Mesothelial cell of epicardium (in vitro differentiated cells): ENCODE measurements at places on chromosomes 6 and 20.

- no peak for DNase-seq
Measured at GRCh38 chr6:148242180-148242579, 100.5 kb upstream of the SASH1 start.

DNA sequence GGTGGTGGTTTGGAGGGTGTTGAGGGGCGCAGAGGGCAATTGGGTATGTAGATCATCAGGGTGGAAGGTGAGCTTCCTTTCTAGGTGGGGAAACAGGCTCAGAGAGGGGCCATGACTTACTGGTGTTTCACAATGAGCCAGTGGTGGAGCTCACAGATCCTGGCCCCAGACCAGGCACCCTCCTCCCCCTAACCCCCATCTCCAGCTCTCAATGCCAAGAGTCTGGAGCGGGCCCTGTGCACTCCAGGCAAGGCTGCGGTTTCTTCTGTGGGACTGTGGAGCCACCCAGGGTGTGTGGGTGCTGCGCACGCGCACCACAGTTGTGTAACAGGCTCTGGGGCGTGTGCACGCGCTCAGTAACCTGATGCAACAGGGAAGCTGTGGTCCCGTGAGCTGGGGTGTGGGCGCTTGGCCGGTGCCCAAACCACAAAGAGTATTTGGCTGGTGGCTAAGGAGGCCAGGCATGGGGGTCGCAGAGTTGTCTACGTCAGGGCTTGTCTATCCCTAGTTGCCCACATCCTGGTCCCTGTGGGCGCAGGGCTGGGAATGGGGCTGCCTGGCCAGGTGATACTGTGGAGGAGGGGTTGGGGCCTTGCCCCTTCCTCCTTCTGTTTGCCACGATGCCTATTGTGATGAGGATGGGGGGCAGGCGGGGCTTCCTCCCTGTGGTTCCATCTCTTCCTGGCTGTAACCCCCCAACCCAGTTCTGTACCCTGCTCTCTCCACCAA lies 37.5 kb upstream of the MRPS18A start:
- no peak for DNase-seq

DNA sequence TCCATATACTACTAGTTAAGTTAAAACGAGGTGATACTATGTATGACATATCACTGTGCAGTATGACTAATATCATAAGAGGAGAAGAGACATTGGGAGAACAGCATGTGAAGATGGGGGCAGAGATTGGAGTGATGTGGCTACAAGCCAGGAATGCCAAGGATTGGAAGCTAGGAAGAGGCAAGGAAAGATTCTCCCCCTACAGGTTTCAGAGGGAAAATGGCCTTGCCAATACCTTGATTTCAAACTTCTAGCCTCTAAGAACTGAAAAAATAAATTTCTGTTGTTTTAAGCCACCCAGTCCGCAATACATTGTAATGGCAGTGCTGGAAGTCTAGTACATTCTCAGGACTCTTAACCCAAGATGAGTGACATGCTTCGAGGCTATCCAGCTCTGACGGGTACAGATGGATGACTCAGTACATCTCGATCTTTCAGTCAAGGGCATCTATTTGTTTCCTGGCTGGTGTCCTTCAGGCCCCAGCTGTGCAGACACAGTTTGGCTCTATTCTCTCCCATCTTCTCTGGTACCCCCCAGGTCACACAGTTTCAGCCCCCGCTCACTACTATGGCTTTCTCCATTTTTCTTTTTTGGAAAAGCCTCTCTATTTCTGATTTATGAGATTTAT lies 55.5 kb upstream of the THEMIS start:
- DNase-seq = no peak

DNA sequence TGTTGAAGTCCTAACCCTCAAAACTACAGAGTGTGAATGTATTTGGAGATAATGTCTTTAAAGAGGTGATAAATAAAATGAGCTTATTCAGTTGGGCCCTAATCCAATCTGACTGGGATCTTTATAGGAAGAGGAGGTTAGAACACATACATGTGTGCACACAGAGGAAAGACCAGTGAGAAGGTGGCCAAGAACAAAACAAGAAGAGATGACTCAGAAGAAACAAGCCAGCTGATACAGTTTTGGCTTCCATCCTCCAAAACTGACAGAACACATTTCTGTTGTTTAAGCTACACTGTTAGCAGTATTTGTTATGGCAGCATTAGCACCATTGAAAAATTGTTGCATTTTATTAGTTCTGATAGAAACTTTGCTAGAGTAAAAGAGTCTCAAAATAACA lies 609.3 kb upstream of the IMPG1 start:
- DNase-seq = no peak

- no peak for DNase-seq
Measured at GRCh38 chr6:8803181-8803760, 367.9 kb upstream of the SLC35B3 start.

- no peak for DNase-seq
Measured at GRCh38 chr6:50973464-50973863, 154.8 kb downstream of the TFAP2B start.

DNA sequence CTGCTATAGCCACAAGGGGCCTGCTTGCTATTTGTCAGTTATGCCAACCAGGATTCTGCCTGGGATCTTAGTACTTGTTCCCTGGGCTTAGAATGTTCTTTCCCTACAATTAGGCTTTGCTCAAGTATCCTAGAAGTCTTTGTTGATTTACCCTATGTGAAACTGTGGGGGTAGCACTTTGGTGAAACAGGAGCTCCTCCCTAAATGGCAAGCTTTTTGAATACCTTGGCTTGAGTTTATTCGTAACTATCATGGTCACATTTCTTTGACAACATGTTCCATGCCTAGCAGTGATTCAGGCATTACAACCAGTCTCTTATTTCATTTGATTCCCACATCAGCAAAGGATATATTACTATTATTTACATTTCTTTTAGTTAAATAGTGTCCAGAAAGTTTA lies 21.2 kb downstream of the AFDN start:
- no peak for DNase-seq

- DNase-seq = no peak
Measured at GRCh38 chr6:50030777-50031562, 9.2 kb upstream of the DEFB110 start.

- no peak for DNase-seq
Measured at GRCh38 chr6:158328952-158329351, 16.7 kb downstream of the TULP4 start.

GRCh38 chr20:44433751-44434538 lies 41.7 kb upstream of the TTPAL start:
- no peak for DNase-seq

GRCh38 chr6:136095986-136096385 lies 154.1 kb downstream of the MTFR2 start:
- no peak for DNase-seq

DNA sequence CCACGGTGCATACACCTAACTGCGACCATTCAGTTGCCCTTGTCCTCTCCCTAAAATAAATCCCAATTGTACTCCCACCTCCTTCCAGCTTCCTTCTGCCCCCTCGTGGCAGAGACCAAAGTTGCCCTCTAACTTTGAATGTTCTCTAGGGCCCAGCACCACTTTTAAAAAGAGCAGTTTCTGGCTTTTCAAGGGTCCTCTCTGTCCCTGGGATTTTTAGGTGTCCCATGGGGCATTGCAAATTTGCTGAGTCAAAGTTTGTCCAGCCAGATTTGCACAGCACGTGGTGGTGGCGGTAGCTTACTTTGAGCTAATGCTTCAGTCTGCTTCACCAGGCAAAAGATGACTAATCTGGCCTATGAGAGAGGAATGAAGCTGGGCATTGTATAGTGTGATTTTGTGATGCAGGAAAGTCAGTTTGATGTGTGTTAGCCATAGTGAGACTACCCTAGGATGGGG lies 100.2 kb downstream of the PERP start:
- DNase-seq = no peak

DNA sequence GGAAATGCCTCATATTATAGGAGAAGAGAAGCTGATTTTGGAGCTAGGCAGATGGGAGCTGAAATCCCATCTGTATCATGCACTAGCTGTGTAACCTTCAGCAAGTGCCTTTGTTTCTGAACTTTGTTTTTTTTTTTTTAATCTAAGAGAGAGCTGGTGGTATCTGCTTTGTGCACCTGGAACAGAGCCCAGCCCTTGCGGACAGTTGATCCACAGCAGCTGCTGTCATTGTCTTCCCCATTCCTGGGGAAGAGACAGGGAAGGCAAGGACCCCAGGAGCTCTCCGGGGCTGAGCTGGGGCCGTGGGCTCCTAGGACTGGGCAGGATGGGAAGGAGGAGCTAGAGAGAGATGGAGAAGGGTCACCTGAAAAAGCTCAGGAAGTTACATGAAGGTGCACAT lies 92.1 kb downstream of the SYNJ2 start:
- DNase-seq = no peak

DNA sequence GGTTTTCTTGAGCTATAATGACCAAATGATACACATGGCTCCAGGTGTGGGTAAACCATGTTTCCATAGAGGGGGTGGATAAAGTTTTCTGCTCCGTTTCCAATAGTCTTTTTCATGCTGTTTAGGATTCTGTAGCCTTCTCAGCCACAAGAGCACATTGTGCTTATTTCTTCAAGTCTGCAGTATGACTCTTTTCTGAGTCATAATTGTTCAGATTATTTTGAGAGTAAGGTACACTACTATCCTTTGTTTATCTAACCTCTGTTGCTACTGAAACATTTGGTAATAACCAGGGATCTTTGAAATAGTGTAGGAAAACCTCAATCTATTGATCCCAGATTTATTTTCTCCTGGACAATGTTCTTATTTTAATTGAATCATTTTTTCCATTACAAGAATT lies 247.9 kb upstream of the BMP2 start:
- DNase-seq = no peak

DNA sequence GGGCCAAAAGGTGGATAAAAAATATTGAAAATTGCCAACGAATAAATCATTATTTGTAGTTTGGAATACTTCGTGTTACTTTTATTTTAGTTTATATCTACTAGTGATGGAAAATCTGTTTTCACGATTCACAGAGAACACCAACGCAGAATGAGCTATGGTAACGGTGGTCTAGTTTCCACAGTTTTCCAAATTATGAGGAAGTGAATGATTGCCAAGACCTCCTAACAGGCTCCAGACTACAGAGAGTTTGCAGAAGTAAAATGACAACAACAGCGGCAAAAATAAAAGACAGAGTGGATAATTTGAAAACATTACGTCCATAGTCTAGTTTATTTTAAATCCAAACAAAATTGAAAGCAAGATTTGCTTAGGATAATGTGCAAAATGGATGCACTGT lies 57.0 kb upstream of the AIG1 start:
- no peak for DNase-seq

GRCh38 chr6:154234019-154234772 lies 122.4 kb downstream of the IPCEF1 start:
- DNase-seq = no peak

DNA sequence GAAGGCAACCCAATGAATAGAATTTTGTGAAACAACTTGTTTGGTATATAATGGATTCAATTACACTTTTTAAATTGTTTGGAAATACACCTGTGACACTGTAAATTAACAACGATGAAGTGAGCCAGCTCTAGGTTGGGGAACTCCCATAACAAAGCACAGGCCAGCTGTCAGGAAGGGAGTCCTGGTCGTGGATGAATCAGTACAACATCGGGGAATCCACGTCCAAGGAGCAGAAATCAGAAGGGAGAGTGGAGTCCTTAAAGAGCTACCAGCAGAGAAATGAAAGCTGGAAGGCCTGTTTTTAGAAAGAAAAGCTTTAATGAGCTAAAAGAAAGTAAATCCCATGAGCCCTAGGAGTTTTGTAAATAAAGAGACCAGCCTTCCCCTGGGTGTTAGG lies 223.1 kb upstream of the SLC35B3 start:
- no peak for DNase-seq

DNA sequence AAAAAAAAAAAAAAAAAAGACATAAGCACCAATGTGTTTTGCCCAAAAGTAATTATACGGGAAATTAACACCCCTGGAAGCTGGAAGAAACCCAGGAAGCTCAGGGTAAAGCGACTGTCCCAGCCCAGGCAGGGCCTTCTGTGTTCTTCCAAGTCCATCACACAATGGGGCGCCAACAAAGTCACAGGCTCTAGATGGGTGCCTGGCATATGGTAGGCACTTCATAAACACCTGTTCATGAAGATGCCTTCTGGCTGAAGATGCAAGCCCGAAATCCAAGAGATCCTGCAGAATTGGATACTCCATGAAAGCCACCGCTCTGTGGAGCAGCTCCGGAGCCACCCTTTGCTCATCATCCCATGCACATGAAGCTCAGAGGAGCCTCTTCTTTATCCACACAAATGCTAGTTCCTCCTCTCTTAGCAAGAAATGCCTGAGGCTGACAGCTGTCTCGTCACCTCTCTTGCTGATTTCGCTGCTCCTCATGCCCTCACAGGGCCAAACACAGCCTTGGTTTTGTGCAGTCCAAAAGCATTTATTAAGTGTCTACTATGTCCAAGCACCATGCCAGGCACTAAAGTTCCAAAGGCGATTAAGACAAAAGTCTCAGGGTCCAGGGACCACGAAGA lies 76.6 kb downstream of the TRERF1 start:
- DNase-seq = no peak

DNA sequence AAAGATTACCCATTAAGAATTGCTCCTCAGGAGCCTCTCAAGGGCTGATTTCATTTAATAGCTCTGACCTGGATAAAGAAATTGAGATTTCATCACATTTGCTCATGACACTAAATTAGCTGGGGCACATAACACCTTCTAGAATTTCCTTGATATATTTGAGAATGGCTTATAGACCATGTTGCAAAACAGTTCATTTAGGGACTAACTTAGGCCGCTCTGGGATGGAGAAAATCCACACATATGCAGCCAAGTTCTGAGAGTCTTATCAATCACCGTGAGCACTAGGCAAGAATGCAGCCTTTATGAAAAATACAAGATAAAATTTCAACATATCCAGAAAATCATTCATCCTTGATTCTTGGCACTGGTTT lies 91.0 kb upstream of the MCHR2 start:
- no peak for DNase-seq

DNA sequence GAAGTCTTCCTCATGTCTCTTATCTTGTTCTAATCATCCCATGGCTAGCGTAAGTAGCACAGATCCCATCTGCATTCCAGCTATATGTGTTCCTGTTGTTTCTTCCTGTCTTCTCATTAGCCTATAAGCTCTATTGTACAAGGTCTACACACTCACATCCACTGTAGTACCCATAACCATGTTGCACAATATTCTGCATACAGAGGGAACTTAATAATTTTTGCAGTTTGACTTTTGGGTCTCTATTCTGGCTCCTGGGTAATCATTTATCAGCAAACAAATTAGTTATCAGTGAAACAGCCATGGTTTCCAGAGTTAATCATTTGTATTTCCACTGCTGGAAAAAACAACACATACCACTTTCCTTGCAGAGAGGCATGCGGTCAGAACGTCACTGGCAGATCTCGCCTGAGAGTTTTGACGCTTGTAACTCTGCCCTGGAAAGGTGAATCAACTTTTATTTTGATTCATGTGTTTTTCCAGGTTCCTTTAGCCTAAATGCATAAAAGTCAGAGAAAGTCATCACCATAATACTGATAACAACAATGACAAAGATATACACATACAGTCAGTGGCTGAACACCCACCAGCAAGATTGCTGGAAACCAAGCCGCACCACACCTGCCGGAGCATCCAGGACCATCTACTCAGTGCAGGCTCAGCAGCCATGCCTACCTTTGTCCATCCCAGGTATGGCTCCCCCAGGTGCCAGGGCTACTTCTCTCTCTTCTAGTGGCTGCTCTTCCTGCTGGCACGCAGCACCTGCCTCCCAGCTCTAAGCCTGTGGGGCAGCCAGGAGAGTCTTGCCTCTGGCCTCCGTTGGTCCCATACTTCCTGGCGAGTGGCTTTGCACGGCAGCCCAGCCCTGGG lies 158.2 kb downstream of the QRSL1 start:
- no peak for DNase-seq

GRCh38 chr6:125779924-125780539 lies 10.7 kb upstream of the NCOA7 start:
- peak; percentile 52 for DNase-seq
